ENCODE measurements at places on chromosomes 11 and 22.

GRCh38 chr11:95084509-95084908 is 5.1 kb upstream of the ENDOD1 start:
- DNase-seq = no peak

DNA sequence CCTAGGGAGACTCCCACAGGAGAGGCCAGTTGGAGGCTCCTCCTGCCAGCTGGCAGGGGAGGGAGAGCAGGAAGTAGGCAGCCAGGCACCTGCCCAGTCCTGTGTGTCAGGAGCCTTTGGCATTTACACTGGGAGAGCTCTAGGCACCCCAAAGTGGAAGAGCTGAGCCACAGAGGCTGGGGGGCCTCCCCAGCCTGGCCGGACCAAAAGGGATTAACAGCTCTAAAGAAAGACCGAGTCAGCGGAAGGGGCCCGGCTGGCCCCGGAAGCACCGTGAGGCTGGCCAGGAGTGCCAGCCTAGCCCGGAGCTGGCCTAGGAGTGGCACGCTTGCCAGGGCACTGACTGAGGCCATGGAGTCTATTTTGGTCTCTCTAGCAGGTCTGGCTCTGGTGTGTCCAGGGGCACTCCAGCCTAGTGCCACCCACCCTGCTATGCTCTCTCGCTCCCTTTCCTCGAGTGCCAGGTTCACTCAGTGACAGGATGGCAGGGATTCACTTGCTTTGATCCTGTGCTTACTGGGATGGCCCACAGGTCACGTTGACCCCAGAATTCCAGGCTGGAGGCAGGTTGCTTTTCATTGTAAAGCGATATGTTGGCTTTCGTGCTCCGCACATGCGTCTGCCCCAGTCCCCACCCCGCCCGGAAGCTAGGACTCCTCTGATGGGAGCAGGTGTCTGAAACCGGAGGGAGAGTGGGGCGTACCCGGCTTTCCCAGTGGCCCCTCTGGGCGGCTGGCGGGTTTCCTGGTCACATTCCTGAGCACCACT is 3.3 kb upstream of the KMT5B start:
- DNase-seq = no peak

DNA sequence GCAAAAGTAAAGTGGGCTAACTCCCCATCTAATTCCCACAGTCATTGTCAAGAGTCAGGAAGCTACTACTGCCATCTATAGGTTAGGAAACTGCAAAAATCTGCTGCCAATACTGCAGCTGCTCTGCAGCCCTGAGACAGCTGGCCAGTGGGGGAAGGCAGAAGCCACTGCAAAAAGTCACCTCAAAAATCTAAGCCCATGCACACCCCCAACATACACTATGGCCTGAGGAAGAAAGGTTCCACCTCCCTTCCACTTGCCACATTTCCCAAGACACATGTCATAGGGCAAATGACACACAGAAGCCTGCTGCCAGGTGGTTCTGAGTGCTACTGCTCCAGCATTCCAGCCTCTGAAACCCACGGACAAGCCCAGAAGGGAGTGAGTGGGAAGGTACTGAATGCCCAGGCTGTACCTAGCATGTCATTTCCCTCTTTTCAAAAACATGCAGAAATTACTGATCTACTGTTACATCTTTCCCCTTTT is 36.9 kb downstream of the DGCR2 start:
- peak; percentile 58 for DNase-seq

DNA sequence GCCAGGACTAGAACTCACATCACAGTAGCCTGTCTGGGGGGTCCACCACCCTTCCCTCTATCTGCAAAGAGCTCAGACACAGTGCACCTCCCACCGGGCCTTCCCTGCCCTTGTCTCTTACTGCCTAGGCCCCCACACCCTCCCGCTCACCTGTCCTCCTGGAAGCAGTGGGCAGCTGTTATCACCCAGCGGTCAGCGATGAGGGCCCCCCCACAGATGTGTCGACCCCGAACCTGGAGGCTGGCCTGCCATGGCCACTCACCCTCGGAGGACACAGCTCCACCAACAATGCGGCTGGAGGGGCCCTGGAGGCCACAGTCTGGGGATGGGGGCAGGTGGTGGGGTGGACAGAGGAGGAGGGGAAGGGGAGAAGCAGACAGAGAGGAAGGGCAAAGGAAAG is 18.8 kb downstream of the KCTD17 start:
- no peak for DNase-seq

DNA sequence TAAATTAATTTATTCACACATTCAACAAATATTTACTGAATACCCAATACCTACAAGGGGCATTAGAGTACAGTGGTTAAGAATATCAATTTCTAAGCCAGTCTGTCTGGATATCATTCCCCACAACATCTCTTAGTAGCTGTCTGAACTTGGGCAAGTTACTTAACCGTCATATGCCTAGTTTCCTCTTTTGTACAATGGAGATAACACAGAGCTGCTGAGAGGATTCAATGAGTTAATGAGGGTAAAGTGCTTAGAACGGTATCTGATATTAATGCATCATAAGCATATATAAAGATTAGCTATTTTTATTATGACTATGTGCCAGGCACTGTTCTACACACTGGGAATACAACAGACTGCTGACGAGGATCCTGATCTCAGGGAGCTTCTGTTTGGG is 116.4 kb downstream of the APOL5 start:
- DNase-seq = no peak

GRCh38 chr22:42016111-42016510 is 17.5 kb downstream of the WBP2NL start:
- DNase-seq = no peak

DNA sequence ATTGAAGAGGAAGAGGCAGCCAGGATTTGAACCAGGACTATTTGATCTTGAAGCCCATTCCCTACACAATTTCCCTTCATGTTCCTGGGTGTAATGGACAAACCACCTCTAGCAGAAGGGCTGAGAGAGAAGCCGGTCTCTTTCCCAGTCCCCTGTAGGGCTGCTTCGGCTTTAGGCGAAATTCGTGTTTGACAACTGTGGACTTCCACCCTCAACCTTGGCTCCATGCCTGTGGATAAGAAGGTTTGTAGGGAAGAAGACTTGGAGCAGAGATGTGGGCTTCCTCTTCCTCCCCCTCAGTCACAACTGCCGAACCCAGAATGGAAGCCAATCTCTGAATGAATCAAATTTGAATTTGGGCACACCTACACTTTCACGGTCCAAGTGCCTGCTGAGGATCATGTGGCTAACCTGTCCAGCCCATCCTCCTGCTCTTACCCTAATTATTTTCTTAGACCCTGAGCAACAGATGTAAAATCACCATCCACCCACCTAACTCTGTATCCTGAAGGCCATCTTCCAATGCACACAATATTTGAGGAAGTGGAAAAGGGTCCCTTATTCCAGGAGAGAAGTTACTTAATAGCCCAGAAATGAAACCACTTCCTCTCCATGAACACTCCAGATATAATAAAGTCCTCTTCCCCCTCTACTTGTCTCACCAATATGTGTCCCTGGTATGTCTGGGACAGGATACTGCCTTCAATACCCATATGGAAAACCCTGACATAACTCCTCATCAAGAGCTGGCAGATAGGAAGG is 10.1 kb upstream of the SCN2B start:
- DNase-seq = no peak

- DNase-seq = no peak
These were observed 508.7 kb upstream of the TENM4 start for GRCh38 chr11:79949574-79949973.

DNA sequence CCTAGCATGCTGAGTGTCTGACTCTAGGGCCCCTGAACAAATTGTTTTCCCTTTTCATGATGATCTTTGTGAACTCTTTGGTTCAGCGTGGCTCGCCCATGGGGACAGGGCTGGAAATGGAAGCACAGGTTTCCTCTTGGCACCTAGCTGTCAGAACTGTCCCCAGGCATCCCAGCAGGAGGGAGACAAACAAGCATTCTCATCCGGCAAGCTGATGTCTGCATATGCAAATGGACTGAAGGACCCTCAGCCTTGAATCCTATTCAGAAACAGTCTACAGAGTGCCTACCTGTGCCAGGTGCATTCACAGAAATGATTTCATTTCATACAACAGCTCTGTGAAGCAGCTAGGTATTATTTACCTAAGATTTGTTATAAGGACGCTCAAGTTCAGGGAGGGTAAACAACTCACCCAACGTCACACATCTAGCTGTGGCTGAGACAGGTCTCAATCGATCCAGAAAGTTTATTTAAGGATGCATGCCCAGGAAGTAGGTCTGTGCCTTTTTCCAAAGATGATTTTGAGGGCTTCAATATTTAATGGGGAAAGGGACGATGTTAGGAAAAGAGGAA is 176.4 kb downstream of the KIRREL3 start:
- no peak for DNase-seq

DNA sequence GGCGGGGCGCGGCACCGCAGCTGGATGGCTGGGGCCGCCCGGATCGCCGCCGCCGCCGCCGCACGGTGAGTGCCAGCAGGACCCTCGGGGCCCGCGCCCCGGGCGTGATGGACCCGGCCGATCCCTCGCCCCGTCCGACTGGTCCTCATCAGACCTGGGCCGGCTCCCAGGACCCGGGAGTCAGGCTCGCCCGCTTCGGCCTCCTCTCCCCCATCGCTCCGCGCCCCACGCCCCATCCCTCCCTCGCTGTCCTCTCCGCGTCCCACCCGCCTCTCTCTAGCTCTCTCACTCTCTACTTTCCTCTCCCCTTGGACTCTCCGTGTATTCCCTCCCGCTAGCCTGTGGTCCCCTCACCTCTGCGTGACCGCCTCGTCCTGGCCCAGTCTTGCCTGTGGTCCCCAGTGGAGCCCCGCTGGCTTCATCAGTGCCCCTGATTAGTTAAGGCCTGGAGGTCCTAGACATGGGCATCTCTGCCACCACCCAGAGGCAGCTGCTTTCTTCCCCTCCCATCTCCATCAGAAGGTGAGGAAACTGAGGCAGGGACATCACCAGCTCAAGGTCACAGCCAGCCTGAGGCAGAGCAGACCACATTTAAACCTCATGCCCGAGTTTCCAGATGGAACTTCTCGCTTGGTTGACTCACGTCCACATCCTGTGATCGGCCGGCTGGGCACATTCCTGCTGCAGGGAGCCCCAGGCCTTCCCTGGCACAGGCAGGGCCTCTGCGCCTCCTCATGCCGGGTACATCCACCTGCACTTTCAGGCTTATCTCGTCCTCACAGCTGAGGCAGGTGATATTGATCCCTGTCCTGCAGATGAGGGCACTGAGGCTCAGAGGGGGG is 429 bp downstream of the SLC39A13 start:
- DNase-seq = peak; percentile 50

- DNase-seq = peak; percentile 64
These were observed 24.8 kb downstream of the SCGB1A1 start for GRCh38 chr11:62443390-62444235.

DNA sequence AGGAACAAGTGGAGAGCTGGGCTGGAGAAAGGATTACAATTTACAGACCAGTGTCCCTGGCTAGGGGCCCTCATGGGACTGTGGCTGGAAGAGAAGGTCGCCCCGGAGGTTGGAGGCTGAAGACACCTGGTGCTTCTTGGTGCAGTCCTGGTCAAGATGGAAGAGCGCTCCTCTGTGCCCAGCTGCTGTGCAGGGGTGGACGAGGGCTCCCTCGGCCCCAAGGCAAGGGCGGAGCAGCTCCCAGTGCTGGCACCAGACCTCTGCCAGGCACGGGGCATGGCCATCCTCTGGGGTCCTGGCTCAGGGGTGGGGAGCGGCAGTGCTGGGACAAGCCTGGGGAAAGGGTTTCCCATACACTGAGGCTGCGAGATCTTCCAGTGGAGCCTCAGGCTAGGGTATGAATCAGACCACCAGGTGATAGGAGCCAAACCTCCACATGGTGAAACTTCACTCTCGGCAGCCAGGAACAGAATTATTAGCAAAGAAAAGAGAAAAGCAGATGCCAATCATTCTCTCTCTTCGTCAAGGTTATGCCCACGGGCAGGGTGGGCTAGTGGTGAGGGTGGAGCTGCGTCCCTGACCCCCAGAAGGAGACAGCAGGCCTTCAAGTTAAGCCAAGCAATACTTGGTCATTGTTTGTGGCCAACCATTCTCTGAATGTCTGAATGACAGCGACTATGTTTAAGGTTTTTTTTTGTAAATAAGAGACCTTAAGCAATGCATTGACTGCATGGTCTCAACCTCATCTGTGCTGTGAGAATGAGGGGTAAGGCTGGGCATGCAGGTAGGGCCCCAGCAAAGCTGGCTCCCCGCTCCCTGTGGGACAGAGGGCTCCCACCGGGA is 32.1 kb downstream of the PPM1F start:
- no peak for DNase-seq

GRCh38 chr22:35997438-35997837 is 31.2 kb downstream of the RBFOX2 start:
- DNase-seq = no peak

GRCh38 chr11:6602096-6602940 is 1.1 kb downstream of the RRP8 start:
- no peak for DNase-seq

DNA sequence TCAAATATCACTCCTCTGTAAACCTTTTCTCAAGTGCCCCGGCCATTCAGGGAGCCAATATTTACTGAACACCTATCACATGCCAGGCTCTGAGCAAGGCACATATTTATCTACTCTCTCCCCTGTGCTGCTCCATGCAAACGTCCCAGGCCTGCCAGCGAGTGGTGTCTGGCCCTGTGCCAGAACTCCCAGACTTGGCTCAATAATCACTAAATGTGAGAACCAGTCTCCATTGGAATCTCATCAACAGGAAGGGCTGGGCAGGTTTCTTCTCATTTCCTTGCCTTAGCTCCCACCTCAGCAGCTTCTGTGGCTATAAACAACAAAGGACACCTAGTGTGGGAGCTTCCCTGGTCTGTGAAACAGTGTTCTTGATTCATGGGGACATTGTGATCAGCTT is 21.7 kb downstream of the RASSF10 start:
- no peak for DNase-seq

GRCh38 chr22:50250555-50251476 is at the start of gene HDAC10:
HDAC10 (minus strand) TSS chr22:50251265; CDS start chr22:50251032, 233 bp downstream.
- DNase-seq = peak; percentile 82

DNA sequence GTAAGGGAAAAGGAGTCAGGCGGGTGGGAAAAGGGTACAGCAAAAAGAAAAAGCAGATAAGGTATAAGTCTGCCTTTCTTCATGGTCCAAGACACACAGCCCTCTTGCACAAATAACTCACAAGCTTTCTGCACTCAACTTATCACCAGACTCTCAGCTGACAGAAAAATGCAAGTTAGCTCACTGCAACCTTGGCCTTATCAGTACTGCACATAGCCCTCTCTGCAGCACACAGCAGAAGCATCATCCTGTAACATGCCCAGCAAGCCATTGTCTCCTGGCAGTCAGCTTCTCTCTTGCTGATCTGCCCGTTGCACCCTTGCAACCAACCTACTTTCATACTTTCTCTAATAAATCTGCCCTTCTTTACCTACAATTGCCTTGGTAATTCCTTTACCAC is 5.8 kb downstream of the ZBTB44 start:
- DNase-seq = no peak

- no peak for DNase-seq
These were observed 5.8 kb downstream of the DEPDC7 start for GRCh38 chr11:33021501-33021900.

- DNase-seq = no peak
These were observed 9.6 kb downstream of the KRTAP5-5 start for GRCh38 chr11:1639102-1639620.

DNA sequence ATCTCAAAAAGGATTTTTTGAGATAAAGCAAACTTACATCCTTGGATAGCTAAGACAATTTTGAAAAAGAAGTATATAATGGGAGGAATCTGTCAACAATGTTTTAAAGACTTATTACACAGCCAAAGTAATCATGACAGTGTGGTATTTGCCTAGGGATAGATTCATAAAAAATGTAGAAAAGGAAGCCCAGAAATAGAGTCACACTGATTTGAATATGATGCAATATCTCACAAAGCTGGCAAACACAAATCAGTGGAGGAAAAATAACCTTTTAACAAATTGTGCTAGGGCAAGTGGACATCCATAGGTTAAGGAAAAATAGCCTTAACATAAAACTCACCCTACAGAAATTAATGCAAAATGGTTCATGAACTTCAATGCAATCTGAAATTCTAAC is 6.0 kb downstream of the XKR3 start:
- DNase-seq = no peak
